ENCODE measurements at places on chromosomes 6 and 20.

GRCh38 chr20:43365691-43366090, 92.0 kb upstream of the SRSF6 start:
- DNase-seq = no peak

DNA sequence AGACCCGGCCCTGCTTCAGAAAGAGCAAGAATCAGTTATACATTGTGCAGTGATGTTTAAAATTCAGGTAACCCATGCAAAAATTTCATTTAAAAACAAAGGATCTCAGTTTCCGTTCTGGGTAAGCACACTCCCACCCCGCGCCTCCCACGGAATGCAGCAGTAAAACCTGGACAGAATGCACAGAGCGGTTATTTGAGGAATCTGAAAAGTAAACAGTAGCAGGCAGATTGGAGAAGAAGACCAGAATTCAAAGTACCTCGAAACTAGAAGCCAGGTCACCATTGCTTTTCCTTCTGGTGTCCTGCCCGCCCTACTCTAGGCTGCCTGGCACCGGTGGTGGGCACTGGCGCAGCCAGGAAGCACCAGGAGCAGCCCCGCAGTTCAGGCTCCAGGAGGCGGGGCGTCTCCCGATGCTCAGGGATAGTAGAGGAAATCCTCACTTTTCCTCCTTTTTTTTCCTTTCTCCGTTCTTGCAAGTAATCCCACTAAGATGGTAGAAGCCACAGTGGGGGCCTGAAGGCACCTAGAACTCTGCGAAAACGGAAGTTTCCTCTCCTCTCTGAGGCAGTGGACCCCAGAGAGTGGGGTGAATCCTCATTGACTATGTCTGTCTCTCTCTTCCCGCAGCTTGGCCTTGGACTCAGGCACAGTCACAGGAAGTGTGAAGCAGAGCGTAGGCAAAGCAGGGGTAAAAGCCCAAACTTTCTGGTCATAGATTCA, 28.3 kb downstream of the METTL24 start:
- no peak for DNase-seq

DNA sequence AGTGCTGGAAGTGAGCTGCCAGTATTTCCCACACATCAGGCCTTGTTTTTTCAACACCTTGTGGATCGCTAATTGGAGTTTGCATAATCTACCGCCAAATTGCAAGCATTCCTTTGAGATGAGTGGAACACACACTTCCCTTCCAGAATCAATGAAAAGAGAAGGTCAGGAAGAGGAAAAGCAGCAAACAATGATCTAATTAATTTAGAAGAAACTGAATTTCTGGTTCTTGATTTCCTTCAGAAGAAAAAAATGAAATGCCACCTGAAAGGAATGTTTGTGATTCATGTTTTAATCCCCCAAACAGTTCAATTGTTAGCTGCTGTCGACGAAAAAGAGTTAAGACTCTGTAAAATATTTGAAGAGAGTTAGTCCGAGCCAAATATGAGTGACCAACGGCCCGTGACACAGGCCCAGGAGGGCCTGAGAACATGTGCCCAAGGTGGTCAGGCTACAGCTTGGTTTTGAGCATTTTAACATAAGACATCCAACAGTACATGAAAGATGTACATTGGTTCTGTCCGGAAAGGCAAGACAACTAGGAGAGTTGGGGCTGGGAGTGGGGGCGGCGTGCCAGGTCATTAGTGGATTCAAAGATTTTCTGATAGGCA, 182.3 kb downstream of the MTFR2 start:
- DNase-seq = no peak

GRCh38 chr20:51185277-51185676, 162.4 kb upstream of the KCNG1 start:
- DNase-seq = no peak

DNA sequence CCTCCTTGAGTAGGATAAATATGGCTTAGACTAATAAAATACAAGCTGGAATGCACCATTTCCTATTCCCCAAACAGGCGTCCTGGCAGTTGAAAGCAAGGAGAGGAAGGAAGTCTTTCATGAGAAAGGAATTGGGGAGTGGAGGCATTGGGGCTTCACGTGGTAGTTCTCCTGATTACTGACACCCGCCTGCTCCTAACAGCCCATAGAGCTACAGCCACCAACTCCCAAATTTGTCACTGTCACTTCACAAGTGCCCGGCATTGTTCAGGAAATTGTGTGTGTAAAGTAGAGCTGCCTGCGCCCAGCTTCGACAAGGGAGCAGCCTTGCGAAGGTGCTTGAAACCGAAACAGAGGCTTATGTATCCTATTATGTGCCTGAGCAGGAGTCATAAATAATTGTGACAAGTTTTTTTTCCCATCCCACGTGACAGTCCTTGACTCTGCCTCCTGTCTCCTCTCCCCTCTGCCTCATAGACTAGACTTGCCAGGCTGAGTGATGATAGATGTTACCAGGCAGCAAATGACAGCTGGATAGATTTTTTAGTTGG, 301.7 kb upstream of the ZFP64 start:
- DNase-seq = no peak

- DNase-seq = no peak
Measured at GRCh38 chr6:165695722-165696515, 32.9 kb upstream of the PDE10A start.

GRCh38 chr20:52529826-52530225, 338.2 kb upstream of the ZFP64 start:
- DNase-seq = no peak

GRCh38 chr6:99362678-99363268, 13.3 kb upstream of the FAXC start:
- DNase-seq = no peak

DNA sequence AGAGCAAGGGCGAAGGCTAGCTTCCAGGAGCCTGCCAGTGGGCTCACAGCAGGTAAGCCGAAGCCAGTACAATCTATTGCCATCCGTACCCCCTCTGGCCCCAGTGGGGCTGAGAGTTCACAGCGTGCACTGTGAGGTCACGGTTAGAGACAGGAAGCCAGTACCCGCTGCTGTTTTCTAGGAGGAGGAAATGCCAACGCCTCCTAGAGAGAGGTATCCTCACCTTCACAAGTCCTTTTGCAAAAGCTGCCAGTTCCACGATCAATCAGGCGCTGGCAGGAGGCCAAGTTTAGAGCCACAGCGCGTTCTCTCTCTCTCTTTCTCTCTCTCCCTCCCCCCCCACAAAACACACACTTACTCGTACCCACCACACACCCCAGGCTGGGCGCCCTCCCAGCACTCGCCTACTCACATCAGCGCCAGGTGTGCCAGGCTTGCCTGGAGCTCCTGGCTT, 22.5 kb downstream of the COL9A1 start:
- no peak for DNase-seq

- DNase-seq = no peak
Measured at GRCh38 chr6:107820338-107821261, 3.5 kb downstream of the SCML4 start.

- DNase-seq = no peak
Measured at GRCh38 chr6:81838031-81838430, 85.5 kb upstream of the TENT5A start.

DNA sequence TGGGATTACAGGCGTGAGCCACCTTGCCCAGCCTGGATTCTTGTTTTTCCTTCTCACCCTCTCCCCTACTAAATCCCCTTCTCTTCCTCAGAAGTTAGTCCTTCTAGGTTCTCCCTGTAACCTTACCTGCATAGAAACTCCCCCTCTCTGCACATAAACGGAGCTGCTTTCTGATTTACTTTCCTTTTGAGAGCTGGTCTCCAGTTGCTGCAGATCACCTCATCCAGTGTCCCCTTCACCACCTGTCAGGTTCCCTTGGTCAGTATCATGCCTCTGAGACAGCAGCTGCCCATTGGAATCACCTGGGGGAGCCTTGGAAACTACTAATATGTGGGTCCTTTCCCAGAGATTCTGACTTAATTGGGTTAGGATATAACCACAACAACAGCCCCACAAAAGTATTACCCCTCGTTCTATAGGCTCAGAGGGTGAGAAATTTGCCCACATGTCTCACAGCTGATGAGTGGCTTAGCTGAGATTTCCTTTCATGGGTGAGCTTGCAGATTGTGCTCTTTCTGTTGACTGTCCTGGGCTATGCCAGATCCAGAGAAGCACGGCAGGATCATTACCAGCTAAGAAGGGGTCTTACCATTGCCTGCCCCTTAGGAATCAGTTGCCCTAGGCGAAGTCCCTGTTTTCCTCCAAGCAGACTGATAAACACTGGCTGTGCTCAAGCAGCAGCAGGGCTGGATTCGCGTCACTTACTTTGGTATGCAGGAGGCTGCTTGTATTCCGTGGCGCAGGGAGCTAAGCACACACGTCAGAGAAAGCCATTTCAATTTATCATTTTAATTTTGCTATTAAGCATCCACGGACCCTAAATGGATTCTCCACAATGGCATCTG, 51.3 kb downstream of the AKAP12 start:
- DNase-seq = no peak

- no peak for DNase-seq
Measured at GRCh38 chr6:81562169-81562568, 190.3 kb downstream of the TENT5A start.

DNA sequence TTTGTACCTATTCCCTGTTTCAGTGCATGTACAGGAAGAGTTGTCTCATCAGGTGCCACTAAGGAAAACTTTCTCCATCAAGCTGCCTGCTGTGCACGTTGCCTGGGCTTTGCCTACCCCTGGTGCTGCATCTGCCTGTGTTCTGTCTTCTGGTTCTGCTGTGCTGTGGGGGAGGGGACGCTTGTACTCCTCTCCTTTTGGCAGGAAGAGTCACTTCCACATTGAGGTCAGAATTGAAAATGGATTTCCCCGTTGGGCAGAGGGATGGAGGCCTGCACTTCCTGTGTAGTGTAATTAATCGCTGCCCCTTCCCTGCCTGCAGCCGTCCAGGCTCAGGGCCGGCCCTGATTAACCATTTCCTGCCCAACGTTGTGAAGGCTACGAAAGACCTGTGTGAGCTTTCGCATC, 153.3 kb downstream of the SCML4 start:
- no peak for DNase-seq

GRCh38 chr6:88045521-88046136, 2.0 kb upstream of the SPACA1 start:
- no peak for DNase-seq

GRCh38 chr6:16087386-16087785, 41.5 kb upstream of the MYLIP start:
- no peak for DNase-seq

- DNase-seq = no peak
Measured at GRCh38 chr6:142174703-142175102, 27.6 kb downstream of the VTA1 start.

GRCh38 chr20:33345342-33345741, 56.0 kb downstream of the CDK5RAP1 start:
- DNase-seq = no peak

GRCh38 chr6:15145821-15146220, 100.0 kb upstream of the JARID2 start:
- no peak for DNase-seq

Measured in activated CD4-positive, CD25-positive, alpha-beta regulatory T cell treated with anti-CD3 and anti-CD28 coated beads, Interleukin-2, amount 50 U/mL, for 16 hours (primary cell).